ENCODE measurements at places on chromosomes 6 and 20. TPM values are rescaled to one million over a fixed set of nuclear protein-coding genes. Genes with fewer than 3 reads are reported as not detected.

DNA sequence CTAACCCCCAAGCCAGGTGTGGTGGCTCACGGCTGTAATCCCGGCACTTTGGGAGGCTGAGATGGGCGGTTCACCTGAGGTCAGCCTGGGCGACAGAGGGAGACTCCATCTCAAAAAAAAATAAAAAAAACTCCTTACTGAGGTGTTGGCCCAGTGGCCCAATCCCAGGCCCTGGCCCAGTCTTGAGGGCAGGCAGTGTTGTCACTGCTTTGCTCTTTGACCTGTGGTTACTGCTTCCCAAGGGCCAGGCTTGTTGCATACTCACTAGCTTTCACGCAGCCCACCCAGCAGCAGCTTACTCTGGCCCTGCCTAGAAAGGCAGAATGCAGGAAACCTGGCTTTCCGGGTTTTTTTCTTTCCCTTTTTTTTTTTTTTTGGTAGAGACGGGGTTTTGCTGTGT lies 13.2 kb downstream of the CNPY3 start:
- no peak for DNase-seq

GRCh38 chr6:166469426-166469961 lies 86.8 kb upstream of the MPC1 start:
- DNase-seq: no peak

GRCh38 chr6:151075527-151075926 lies 164.2 kb upstream of the AKAP12 start:
- no peak for DNase-seq

DNA sequence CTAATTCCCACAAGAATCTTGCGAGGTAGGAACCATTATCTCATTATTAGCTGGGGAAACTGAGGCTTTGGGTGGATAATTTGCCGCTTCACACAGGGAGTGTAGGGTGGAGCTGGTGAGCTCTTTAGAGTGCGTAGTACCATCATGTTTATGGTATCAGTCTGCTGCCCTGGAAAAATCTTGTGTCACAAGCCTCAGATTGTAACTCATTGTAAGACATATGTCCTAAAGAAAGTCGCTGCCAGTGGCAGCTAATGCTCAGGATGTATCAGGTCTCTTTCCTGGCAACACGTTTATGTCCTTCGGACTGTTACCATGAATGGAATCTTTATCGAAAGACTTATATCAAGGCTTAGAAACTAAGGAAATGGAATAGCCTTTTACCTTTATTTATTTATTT lies 1.9 kb downstream of the ZFAND3 start:
- DNase-seq: no peak

GRCh38 chr6:17466707-17467106 lies 73.3 kb downstream of the CAP2 start:
- DNase-seq: no peak

GRCh38 chr20:56579301-56579710 lies 46.3 kb downstream of the FAM209B start:
- DNase-seq: no peak

GRCh38 chr6:36839749-36840431 lies 646 bp upstream of the CPNE5 start:
- DNase-seq: peak; percentile 24

- DNase-seq: no peak
These were observed 99.3 kb downstream of the PAX1 start for GRCh38 chr20:21804802-21805201.

- DNase-seq: peak; percentile 57
These were observed 48.1 kb downstream of the HLA-DPB1 start for GRCh38 chr6:33123732-33124524.

GRCh38 chr20:1651268-1652058 lies 6.1 kb downstream of the SIRPG start:
- no peak for DNase-seq

DNA sequence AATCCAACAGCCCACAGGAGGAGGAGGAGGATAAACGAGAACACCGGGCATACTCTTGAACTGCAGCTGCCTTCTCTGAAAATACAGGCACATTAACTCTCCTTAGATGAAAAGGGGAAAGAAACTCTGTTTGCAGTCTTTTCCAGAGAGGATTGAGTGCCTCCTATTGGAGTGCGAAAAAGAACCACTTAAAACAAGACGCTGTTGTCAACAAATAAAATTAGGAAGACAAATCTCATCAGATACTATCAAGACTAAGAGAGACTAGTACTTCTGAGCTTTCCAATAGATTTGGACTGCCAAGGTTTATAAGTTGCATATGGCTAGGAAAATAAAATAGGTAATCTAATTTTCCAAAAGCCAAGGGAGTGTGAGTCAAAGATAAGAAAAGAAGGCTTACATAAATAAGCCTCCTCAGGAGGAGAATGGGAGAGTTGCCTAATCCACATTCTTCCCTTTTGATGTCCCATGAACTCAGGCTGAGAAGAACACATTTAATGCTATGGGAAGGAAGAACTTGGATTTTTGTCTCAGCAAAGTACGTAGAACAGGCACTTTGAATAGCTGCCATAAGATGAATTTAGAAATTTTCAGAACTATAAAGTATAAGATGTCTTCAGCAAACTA lies 154.7 kb downstream of the ARHGAP18 start:
- DNase-seq: no peak

- DNase-seq: peak; percentile 69
These were observed 15.0 kb downstream of the ZNF217 start for GRCh38 chr20:53578492-53579222.

DNA sequence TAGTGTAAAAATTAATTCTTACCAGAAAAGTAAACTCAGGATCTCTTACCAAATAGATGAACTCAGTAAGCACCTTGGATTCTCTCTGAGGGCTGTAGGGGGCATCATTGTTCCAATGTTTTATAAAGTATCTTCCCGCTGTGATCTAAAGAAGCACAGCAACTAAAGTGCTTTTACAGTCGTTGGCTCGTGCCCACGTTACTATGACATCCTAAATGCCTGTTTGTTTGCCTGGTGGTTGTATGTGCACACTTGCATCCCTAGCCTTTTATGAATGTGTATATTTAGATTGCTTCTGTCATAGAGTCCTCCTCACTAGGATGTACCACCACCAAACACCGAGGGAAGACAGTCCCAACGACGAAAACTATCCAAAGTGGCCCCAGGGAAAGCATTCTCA lies 34.5 kb downstream of the SLX4IP start:
- DNase-seq: peak; percentile 39

GRCh38 chr6:136923116-136923953 lies 1.2 kb downstream of the SLC35D3 start:
- DNase-seq: peak; percentile 28

DNA sequence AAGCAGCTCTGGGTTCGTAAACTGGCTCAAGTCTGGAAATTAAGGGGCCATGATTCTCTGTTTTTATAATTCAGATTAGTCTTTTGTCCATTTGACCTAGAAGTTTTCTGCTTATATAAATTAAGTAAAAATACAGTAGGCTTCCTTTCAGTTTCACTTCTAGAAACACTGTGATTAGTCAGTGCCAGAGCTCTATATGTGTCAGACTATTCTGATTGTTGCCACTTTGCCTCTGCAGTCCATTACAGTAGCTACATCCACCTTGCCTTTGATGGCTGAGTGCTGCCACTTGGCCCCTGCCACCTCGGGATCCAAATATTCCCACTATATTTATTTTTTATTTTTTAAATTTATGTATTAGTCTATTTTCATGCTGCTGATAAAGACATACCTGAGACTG lies 7.9 kb downstream of the ZC2HC1B start:
- DNase-seq: peak; percentile 6

- DNase-seq: no peak
These were observed 51.6 kb upstream of the POU3F2 start for GRCh38 chr6:98782772-98783171.

The PLN gene
- not detected for total RNA-seq

The PHACTR3 gene
- not detected for total RNA-seq

The COX7A2 gene
- total RNA-seq: 481 TPM

The IP6K3 gene
- not detected for total RNA-seq

The C6orf58 gene
- not detected for total RNA-seq

The ACSS2 gene
- 14.3 TPM for total RNA-seq

The THBD gene
- not detected for total RNA-seq

The HTR1E gene
- total RNA-seq: not detected

The DEFB132 gene
- not detected for total RNA-seq

The JPH2 gene
- total RNA-seq: 0.47 TPM
